ENCODE measurements at places on chromosomes 3 and 15. TPM values are rescaled to one million over a fixed set of nuclear protein-coding genes. Genes with fewer than 3 reads are reported as not detected.

DNA sequence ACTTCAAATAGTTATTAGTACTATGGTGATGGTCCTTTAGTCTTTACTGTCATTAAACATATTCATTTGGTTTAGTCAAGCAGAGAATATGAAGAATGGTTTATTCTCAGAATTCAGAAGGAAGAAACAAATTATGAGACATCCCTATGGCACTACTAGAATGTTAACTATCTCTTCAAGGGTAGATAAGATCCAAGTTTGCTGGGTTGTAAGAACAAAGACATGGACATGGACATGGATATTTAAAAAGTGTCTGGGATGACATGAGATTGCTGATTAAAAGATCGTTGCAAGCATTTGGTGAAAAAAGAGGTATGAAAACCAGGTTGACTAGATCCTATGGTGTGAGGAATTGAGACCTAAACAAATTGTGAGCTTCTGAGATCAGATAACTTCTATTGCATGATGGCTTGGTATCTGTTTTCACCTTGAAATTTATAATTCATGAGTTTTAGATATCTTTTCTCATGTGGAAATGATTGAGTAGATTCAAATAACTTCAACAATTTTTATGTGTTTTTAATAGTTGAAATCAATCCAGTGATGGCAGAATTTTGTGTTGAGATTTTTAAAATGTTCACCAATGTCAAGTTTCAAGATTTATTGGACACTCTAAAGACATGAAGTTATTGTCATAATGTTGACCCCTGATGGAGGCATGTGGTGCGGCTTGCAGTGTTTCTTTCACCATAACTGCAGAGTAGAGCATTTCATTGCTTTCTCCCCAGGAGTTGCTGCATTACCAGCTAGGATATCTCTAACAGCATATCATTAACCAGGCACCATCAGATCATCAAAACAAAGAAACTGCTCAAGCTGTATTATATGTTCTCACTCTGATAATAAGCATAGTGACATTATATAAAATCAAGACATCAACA lies 72.6 kb downstream of the NAALADL2 start:
- DNase-seq, result no peak

DNA sequence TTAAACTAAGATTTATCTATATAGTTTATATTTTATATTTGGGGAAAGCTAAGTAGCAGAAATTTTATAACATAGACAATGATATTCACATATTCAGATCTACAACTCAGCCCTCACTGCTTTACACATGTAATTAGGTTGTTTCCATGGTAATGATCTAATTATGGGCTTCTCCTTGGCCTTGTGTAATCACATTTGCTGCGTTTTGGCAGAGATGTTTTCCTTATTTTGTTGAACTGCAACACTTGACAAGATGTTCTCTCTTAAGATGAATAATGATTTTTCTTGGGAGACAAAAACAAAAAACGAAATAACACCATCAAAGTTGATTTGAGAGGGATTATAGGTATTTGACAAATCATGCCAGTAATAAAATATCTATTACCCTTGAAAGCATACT lies 635.6 kb upstream of the TBL1XR1 start:
- no peak for DNase-seq

GRCh38 chr15:62067448-62068044 lies 769 bp downstream of the C2CD4A start:
- no peak for DNase-seq

- DNase-seq, result peak; percentile 18
These were observed 428.3 kb downstream of the CNTN4 start for GRCh38 chr3:2526926-2527325.

DNA sequence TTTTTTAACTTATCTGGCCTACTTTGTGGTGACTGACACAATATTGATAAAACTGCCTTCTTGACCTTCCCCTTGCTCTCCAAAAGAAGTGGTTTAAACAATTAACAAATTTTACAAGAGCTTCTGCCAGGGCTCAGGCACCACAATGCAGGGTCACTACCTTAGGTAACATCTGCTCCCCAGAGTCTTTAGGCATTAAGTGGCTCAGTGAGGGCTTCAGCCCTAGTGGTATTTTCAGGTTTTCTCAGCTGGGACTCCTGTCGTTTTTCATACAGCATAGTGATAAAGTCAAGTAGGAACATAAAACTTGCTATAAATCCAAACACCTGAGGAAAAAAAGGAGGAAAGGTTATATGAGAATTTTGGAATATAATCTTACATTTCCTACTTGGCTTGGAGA lies 18.9 kb downstream of the CMTM6 start:
- no peak for DNase-seq

- no peak for DNase-seq
These were observed 123.2 kb downstream of the MAGI1 start for GRCh38 chr3:65915477-65915876.

GRCh38 chr3:10357095-10357494 lies 36.2 kb upstream of the SEC13 start:
- DNase-seq, result no peak

DNA sequence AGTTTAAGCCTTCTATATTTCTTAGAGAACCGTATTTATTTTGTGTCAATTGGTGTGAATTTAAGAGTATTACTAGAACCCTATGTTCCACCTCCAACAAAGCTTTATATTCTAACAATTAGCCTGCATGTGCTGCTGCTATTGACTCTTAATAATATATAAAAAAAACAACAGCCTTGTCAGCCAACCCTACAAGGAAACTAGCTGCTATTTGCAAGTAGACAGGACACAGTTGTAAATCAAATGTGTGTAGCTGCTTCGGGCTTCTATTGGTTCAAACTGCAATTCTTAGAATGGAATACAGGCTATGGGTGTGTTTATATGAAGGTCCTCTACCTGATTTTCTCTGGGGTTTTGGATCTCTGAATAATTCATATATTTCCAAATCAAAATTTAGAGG lies 60.7 kb downstream of the ZBTB20 start:
- no peak for DNase-seq

- DNase-seq, result no peak
These were observed 144.5 kb upstream of the BCL6 start for GRCh38 chr3:187889601-187890404.

GRCh38 chr3:106217745-106218144 lies 348.9 kb upstream of the CBLB start:
- DNase-seq, result no peak

HDC gene
- total RNA-seq, result not detected

MESP1 gene
- 0.47 TPM for total RNA-seq

Measured in H4 (cell line).